SJSA1 (cell line): ENCODE measurements at places on chromosomes 3 and 15.
A peak's percentile ranks its signal among the peaks of the same experiment; 100 is the strongest.

DNA sequence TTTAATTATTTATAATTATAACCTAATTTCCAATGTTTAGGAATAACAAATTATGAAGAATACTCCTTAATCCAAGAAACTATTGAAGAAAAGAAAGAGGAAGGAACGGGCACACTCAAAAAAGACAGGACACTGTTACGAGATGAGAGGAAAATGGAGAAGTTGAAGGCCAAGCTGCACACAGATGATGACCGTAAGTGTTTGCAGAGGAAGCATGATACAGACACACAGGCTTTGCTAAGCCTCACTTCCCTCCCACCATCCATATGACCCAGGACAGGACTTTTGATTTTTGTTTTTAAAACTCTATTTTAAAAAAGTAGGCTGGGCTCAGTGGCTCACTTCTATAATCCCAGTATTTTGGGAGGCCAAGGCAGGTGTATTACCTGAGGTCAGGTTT lies 389.4 kb upstream of the TPM1 start:
- no peak overlapping the region for H3K4me3 ChIP-seq
- no peak overlapping the region for H3K27ac ChIP-seq
- H3K4me1 ChIP-seq = peaks cover 8% of the 10 kb centered on the region
- peaks cover 13% of the 10 kb centered on the region for H3K36me3 ChIP-seq
- no peak for DNase-seq
- H3K27me3 ChIP-seq = no peaks in the 10 kb centered on the region

GRCh38 chr15:89690276-89691218 lies at the start of the genes PEX11A and WDR93:
Gene PEX11A (minus strand): TSS chr15:89690754. CDS start chr15:89690632, 122 bp downstream.
Gene WDR93 (plus strand): TSS chr15:89690811. CDS start chr15:89701747, 10,936 bp downstream.
- H3K27ac ChIP-seq = no peak within 1 kb of the TSS
- peaks cover 4% of the 10 kb centered on the region for H3K4me1 ChIP-seq
- peak; percentile 73 for DNase-seq
- peaks cover 6% of the 10 kb centered on the region; the same call in 1 of the 2 replicates for H3K36me3 ChIP-seq
- H3K4me3 ChIP-seq = peak within 1 kb of the TSS; percentile 71

DNA sequence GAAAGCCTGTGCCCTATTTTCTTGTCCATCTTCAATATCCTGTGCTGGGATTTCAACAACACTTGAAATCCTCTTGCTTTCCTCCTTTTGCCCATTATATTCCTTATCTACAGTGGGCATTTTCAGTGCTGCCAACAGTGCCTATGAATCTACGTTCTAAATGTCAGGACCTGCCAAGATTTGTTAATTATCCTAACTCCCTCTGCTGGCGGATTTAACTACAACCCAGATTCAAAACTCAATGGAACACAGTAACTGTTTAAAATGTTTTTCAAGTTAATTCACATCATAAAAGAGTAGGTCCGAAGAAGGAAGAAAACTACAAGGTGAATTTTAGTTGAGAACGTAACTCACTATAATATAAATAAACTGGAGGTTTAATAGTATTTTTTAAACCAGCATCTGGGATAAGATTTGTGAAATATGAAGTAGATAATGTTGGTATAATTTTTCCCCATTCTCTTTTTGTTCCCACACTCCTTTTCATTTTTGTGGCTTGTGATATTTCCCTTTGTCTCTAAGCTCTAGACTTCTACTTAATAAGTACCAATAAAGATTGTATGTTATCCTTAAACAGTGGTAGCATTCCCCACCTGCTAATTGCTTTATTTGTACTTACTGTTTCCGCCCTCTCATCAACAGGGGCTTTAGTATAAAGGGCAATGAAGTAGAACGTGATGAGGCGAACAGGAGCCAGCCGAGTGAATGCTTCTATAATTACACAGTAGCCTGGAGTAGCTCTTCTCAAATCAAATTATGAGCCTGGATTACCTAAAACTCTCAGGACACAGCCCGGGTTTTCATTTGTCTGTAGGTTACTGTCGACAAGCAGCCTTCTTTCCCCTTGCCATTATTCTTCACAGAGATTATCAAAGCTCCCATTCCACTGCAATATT lies 302.5 kb upstream of the ATP11B start:
- H3K27me3 ChIP-seq = no peaks in the 10 kb centered on the region
- no peak overlapping the region for H3K4me3 ChIP-seq
- peak; percentile 30 for DNase-seq
- H3K36me3 ChIP-seq = no peaks in the 10 kb centered on the region

DNA sequence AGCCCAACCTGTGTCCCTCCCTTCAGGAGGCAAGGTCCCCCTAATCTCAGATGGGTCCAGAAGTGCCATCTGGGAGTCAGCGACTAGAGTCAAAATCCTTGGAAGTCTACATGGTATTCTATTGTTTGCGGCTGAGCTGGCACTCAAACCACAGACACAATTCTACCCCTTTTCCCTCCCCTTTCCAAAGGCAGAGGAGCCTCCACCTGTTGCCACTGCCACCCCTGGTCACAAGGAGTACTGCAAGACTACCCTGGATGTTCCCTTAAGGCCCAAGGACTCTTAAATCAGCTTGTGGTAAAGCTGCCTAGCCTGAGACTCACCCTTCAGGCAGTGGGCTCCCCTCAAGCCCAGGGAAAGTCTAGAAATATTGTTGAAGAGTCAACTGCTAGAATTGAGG lies 4.3 kb upstream of the OR5H6 start:
- no peaks in the 10 kb centered on the region; the same call in 1 of the 2 replicates for H3K27me3 ChIP-seq
- no peaks in the 10 kb centered on the region for H3K4me1 ChIP-seq
- no peak for DNase-seq
- no peak overlapping the region for H3K4me3 ChIP-seq

DNA sequence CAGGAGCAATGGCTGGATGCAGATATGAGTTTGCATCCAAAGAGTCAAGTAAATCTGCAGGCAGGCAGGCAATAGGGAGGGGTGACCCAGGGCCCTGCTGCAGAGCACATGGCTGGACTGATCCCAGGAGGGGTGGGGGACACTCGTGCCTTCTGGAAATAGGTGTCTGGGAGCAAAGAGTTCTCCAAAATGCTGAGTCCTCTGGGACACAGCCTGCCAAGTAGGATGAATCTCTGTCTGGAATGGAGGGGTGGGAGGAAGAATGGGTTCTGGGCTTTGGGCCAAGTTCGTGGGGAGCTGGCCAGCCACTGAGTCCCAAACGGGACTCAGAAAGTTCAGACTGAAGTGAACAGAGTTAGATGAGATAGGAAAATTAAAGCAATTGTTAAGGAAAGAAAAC lies 214.5 kb downstream of the MTHFS start:
- DNase-seq = peak; percentile 51
- H3K27ac ChIP-seq = no peak overlapping the region
- no peaks in the 10 kb centered on the region for H3K36me3 ChIP-seq
- H3K4me1 ChIP-seq = peaks cover 33% of the 10 kb centered on the region

DNA sequence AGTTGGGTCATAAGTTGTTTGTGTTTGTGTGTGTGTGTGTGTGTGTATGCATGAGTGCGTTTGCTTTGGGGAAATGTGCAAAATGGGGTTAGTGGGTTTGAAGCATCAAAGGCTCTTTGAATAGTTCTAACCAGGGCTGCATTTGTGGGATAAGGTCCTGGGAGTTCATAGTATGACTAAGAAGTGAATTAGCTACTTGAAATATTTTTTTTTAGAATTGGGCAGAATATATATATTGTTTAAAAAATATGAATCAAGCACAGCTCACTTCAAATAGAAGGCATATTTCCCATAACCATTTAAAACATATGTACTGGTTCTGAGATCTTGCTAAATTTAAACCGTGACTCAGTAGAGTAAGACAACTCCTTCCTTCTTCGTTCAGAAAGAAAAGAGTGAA lies 43.1 kb downstream of the IGF2BP2 start:
- H3K4me1 ChIP-seq = peaks cover 51% of the 10 kb centered on the region
- H3K27me3 ChIP-seq = no peaks in the 10 kb centered on the region
- peak; percentile 59 for DNase-seq
- no peak overlapping the region for H3K4me3 ChIP-seq

DNA sequence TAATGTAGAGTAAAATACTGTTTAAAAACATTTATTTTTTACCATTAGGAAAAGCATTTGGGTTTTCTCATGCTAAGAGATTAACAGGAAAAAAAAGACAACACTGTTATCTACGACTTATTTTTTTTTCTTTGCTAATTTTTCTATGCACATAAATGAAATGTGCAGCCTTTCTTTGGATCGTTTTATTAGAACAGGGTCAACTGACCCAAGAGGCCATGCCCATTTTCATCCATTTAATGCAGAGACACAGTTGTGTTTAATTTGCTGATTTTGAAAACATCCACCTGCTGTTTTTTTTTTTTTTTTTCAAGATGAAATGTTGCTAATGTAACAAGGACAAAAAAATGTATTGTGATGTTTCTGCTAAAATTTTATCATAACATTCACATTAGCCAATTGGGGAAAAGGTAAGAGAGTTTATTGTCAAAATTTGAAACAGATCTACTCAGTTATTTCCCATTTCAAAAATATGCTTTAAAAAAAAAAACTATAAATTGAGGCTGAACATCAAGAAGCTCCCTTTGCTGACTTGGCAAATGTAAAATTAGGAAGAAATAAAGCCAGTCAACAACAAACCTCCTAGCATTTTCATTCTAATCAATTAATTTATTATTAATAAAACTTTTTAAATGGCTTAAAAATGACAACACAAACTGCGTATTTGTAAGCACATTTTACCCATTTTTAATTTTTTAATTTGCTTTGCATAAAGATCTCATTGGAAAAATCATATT lies 485.2 kb downstream of the ROBO2 start:
- H3K27me3 ChIP-seq = no peaks in the 10 kb centered on the region
- H3K27ac ChIP-seq = no peak overlapping the region
- no peak for DNase-seq
- no peak overlapping the region for H3K4me3 ChIP-seq

DNA sequence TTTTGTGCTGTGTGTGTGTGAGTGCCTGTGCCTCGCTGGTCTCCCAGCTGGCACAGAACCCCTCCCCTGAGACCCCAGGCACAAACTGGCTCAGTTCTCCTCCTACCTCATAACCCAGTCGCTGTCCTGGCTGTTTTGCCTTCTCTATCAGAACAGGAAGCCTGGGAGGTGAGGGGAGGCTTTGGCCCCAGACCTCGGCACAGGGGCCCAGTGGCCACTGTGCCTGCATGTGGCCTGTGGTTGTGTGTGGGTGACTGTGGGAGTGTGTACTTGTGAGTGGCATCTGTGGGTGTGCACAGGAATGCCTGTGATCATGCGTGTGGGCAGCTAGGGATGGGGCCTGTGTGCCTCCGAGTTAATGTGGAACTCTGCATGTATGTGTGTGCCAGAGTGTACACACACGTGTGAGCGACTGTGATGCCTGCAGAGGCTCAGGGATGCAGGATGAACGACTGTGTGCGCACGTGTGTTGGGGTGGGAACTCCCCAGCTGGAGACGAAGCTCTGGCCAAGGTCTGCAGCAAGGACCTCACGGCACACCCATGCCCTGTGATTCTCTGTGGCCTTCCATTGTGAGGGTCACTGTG lies 32.3 kb downstream of the PSTPIP1 start:
- H3K27me3 ChIP-seq = no peaks in the 10 kb centered on the region
- no peaks in the 10 kb centered on the region for H3K36me3 ChIP-seq
- DNase-seq = no peak

- no peaks in the 10 kb centered on the region for H3K27me3 ChIP-seq
- H3K36me3 ChIP-seq = no peaks in the 10 kb centered on the region
- DNase-seq = no peak
- no peaks in the 10 kb centered on the region; the same call in 1 of the 2 replicates for H3K4me1 ChIP-seq
Measured at GRCh38 chr3:55968331-55968730, 481.2 kb upstream of the WNT5A start.

- H3K27me3 ChIP-seq = no peaks in the 10 kb centered on the region
- H3K4me3 ChIP-seq = no peak overlapping the region
- H3K36me3 ChIP-seq = no peaks in the 10 kb centered on the region
- no peaks in the 10 kb centered on the region for H3K4me1 ChIP-seq
- H3K27ac ChIP-seq = no peak overlapping the region
- no peak for DNase-seq
Measured at GRCh38 chr15:78634210-78635145, 6.5 kb downstream of the CHRNB4 start.

DNA sequence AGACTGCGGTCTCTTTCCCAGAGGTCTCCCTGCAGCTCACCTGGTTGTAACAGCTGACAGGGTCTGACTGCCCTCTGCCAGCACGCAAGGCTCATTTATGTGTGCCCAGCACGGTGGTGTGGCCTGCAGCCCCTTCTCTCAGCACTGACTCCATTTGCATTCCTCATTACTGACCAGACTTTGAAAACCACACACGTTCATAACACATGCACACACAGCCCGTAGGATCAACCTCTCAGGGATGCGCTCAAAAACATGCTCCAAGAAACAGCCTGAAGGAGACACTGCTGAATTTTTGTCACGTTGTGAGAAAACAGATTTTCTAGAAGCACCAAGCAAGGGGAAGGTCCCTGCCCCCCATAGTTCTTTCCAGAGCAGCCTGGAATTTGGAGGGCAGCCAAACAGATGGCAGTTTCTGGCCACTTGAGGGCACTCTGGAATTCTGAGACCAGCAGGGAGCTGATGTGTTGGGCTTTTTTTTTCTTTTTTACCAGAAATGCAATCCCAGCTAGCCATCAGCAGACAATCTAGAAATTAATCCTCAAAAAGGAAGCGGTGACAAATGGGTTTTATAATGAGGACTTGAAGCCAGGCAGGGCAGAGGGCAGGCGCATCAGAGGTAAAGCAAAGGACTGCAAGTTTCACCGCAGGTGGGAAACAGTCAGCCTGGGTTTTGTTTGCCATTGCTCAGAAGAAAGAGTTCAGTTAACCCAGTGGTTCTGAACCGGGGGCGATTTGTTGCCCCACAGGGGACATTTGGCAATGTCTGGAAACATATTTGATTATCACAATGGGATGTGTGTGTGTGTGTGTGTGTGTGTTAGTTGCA lies 170.5 kb upstream of the PROK2 start:
- H3K27me3 ChIP-seq = no peaks in the 10 kb centered on the region
- H3K27ac ChIP-seq = no peak overlapping the region
- DNase-seq = peak; percentile 77
- no peaks in the 10 kb centered on the region for H3K36me3 ChIP-seq

DNA sequence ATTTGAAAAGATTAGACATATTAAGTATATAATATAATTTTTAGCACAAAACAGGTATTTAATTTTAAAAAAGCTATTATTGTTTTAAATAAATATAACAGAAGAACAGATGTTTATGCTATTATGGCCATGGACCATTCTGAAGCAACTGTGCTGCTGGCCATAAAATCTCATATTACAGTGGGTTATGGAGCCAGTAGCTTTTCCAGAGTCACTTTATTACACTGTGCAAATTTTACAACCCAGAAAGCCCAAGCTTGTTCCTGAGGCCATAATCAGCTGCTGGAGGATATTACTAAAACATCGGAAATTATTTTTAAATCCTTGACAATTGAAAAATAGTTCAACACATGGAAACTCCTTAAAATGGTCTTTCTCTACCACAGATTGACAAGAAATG lies 557.3 kb upstream of the KCNMB2 start:
- H3K4me1 ChIP-seq = peaks cover 9% of the 10 kb centered on the region
- H3K27me3 ChIP-seq = no peaks in the 10 kb centered on the region
- no peak overlapping the region for H3K27ac ChIP-seq
- H3K36me3 ChIP-seq = no peaks in the 10 kb centered on the region
- DNase-seq = no peak

GRCh38 chr3:29389362-29389761 lies 108.5 kb downstream of the RBMS3 start:
- no peak overlapping the region for H3K4me3 ChIP-seq
- H3K27ac ChIP-seq = no peak overlapping the region
- no peaks in the 10 kb centered on the region for H3K27me3 ChIP-seq

- no peaks in the 10 kb centered on the region for H3K4me1 ChIP-seq
- peak; percentile 32 for DNase-seq
- no peaks in the 10 kb centered on the region for H3K27me3 ChIP-seq
- peaks cover 90% of the 10 kb centered on the region for H3K36me3 ChIP-seq
- H3K4me3 ChIP-seq = no peak overlapping the region
Measured at GRCh38 chr15:59138243-59138642, 33.3 kb downstream of the CCNB2 start.
